ENCODE measurements at places on chromosomes 7 and 10.

DNA sequence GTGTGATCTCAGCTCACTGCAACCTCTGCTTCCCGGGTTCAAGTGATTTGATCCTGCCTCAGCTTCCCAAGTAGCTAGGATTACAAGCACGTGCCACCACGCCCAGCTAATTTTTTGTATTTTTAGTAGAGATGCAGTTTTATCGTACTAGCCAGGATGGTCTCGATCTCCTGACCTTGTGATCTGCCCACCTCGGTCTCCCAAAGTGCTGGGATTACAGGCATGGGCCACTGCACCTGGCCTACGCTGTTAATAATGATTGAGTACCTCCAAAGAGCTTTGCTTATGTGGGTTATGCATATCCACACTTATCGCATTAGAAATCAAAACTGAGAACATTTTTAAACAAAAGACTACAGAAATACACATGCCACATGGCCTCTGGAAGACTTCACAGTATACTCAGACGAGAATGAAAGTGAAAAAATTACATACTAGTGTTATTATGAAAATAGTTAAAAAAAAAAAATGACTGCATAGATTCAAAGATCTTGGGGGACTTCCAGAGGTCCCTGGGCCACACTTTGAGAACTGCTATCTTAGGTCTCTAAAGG, 25.4 kb downstream of the RPP38 start:
- no peak for DNase-seq

DNA sequence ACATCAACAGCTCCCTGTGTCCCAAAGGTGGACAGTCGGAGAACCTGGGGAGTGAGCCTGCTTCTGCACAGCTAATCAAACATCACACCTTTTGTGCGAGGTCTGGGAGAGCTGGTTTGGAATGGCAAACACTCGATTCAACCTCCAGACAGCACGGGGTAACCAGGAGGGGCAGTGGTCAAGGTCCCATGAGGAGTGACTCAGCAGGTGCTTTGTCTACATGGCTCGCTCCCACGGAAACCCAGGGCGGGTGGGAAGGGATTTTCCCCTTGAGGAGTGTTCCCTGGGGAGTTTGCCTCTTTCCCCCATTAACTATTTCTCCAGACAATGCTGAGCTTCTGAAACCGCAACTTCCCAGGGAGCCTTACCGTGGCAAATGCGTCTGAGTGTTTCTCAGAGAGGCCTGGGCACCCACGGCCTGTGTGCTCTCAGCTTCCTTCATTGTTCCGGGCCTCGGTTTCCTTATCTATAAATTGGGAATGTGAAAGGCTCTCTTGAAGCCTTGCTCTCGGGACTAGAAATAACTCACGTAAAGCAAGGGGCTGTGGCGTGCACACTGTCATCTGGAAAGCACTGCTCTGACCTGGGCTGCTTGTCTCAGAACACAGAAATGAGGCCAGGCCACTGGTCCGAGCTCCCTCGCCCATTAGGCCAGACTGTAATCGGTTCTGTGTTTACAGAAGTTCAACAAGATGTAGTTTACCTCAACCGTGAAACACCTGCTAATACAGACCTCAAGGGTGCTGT, 14.0 kb upstream of the GTPBP4 start:
- DNase-seq, result no peak

DNA sequence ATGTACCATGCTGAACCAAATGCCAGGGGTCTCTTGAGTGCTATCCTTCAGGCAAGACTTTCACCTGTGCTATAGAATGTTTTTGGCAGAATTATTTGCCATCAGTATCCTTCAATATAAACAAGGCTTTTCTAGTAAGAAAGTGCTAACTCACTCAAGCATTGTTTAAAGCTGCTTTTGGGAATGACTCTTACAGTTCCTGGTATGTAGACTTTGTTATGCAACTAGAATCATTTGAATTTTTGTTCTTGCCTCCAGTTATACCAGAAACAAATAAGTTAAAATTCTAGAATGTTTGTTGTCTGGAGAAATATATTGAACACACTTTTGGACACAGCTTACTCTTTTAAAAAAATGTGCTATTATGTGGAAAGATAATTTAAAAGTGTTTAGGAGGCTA, 39.5 kb upstream of the RTKN2 start:
- no peak for DNase-seq

- DNase-seq, result no peak
These were observed 192.9 kb downstream of the PTPN20 start for GRCh38 chr10:47104151-47104605.

DNA sequence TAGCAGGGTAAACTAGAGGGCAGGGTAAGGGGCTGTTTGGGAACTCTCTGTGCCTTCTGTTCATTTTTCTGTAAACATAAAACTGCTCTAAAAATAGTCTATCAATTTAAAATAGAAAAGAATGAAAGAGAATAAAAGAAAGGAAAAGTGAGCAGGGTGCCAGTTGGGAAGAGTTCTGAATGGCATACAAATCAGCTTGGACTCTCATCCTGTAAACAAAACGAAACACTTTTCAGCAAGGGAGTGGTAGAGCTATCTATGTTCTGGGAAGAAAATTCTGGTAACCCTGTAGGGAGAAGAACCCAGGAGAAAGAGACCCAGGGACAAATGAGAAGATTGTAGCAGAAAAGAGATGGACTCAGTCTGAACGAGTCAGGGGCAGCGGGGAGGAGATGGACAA, 24.6 kb downstream of the SCRN1 start:
- DNase-seq, result no peak

- no peak for DNase-seq
These were observed 29.3 kb upstream of the FOXL3 start for GRCh38 chr7:260441-261281.

DNA sequence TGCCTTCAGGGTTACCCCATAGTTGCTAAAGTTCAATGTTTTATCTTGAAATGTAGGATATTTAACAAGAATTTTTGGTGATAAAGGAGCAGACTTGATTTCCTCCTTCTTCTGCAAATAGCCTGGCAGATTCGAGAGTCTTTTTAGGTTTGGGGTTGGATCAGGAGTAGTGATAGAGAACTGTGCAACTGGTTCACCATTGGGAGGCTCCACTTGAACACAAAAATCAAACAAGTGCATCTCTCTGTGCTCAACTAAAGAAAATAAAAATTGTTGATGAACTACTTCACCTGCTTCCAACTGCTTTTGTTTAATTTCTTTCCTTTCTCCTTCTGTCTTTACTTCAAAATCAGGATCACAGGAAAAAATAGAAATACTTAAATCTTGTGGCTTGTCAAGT, 58.5 kb downstream of the MACC1 start:
- no peak for DNase-seq

GRCh38 chr7:140229591-140230515, 53.1 kb upstream of the KDM7A start:
- no peak for DNase-seq

GRCh38 chr7:37346761-37347160, 101.9 kb downstream of the ELMO1 start:
- DNase-seq, result no peak

DNA sequence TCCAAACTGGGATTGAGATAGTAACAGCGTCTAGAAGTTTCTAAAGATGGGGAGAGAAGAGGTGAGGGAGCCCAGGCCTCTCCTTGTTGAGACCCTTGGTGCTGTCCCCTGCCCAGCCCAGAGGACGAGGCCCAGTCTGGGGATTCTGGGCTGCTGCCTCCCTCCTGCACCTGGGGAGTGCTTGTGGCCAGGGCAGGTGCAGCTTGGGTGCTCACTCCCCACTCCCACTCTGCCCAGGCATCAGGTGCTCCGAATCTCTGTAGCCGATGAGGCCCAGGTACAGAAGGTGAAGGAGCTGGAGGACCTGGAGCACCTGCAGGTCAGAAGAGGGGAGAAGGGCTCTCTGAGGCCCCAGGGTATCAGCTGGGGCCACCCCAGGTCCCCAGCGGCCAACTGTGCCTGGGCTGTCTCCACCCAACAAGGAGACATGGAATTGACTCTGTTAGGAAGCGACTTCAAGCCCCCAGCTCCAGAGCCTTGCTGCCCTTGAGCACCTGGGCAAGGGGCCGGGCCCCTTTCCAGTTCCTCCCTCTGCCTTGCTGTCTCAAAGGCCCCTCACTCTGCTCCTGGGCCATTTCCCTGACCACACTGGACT, 664 bp downstream of the CPA1 start:
- DNase-seq, result no peak

GRCh38 chr10:99329554-99330346, 594 bp downstream of the CNNM1 start:
- no peak for DNase-seq

- no peak for DNase-seq
These were observed 2.2 kb downstream of the PDZD7 start for GRCh38 chr10:101028446-101029337.

GRCh38 chr7:158952776-158953175, 96.4 kb downstream of the DYNC2I1 start:
- DNase-seq, result no peak

- no peak for DNase-seq
These were observed 140.3 kb downstream of the MAPK8 start for GRCh38 chr10:48446785-48447184.

GRCh38 chr10:104472505-104472904, 118.9 kb downstream of the CFAP58 start:
- no peak for DNase-seq

DNA sequence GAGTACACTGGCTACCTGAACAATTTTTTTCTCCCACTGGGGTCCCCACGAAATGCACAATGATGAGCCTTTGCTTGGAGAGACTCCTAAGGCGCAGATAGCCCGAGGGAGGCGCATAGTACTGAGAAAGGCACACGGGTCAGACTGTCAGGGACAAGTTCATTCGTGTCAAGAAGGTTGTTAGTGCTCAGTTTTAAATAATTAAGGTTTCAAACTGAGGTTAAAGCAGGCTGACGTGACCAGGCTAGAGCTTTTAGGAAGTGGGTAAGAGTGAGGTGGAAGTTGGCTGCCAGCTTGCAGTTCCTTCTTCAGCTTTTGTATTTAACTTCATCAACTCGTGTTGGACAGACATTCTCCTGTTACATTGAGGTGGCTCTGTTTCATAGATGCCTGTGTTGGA, 31.6 kb downstream of the RBM33 start:
- DNase-seq, result no peak

DNA sequence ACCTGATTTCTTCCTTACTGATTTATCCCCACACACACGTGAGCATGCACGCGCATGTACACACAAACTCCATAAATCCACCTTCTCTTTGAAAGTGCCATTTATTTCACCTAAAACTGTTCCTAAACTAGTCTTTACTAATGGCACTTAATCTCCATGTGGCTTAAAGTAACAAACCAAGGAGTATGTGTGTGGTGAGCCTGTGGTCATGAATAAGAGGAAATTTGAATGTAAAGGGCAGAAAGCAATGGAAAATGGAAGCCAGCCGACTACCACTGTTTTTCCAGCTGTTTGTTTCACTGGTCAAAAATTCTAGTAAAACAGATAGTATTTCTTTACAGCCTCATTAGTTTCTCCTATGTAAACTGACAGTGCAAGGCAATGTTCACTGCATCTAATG, 23.8 kb downstream of the SEMA3C start:
- DNase-seq, result no peak

- no peak for DNase-seq
These were observed 242.8 kb upstream of the PPP2R2D start for GRCh38 chr10:131657985-131658330.

DNA sequence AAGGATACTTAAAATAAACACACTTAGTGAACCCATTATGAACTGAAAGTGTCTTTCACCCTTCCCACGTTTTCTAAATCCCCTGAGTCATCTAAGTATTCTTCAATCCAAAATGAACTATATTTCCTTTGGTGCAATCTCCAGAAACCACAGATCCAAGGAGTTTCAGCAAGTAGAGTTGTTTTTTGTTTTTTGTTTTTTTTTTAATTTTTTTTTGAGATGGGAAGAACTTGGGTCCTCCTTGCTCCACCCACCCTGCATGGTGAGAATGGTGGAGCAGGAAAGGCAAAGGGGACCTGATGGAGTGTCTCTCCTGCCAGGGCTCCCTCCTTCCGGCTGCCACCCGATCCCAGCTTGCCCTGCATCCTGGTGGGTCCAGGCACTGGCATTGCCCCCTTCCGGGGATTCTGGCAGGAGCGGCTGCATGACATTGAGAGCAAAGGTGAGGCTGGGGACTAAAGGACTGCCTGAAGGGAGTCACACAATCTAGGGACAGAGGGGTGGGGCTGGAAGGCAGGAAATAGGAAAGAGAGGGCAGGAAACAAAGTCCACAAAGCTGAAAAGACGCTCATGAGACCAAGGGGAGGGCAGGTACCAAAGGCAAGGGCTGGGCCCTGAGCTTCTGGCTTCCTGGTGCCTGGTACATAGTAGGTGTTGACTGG, 12.1 kb downstream of the ATG9B start:
- DNase-seq, result no peak

DNA sequence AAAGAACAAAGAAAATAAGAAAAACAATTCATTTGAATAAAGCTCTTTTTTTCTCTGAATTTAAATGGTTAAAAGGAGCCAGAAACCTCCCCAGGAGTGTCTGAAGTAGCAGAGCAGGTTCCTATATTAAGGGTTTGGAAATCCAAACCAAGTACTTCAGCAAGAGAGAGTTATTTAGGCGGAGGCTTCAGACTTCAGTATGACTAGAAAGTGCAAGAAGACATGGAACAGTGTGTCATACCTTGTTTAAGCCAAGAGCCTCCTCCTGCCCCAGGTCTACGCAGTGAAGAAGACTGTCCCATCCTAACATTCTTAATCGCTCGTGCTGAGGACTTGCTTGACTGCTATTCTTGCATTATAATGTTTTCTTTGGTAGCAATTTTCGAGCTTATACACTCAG, 51.3 kb downstream of the ODAD2 start:
- DNase-seq, result no peak

DNA sequence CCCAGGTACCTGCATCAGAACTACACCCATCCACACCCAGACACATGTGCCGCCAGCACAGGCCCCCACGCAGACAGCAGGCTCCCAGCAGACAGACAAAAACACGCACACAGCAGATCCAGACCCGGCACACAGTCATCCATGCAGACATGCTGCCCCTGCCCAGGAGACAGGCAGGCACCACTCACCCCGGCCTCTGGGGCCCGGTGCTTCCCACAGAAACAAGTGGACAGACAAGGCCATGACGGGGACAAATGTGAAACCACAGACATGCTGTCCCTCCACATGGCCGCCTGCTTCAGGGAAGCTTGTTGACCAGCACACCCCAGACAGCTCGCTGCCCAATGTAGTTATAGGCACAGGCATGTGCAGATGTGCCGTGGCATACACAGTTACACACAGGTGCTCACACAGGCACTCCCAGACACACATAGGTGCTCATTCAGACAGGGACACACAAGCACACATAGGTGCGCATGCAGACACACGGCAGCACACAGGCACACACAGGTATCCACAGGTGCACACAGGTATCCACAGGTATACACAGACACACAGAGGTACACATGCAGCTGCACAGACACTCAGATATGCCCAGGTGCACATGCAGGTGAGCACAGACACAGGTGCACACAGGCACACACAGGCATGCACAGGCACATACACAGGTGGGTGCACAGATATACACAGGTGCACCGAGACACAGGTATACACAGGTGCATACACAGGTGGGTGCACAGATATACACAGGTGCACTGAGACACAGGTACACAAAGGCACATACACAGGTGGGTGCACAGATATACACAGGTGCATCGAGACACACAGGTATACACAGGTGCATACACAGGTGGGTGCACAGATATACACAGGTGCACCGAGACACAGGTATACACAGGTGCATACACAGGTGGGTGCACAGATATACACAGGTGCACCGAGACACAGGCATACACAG, 10.5 kb upstream of the SCART1 start:
- DNase-seq, result no peak

- no peak for DNase-seq
These were observed 38.4 kb downstream of the STAM start for GRCh38 chr10:17682236-17682946.

GRCh38 chr7:24119852-24120251, 164.1 kb upstream of the NPY start:
- DNase-seq, result no peak
